ENCODE measurements at places on chromosomes 3 and 15. TPM values are rescaled to one million over a fixed set of nuclear protein-coding genes. Genes with fewer than 3 reads are reported as not detected.

IP6K1 gene
- 51.0 TPM for total RNA-seq

EFCAB12 gene
- total RNA-seq = 0.12 TPM

HEXA gene
- not detected for total RNA-seq

EEF1AKMT4 gene
- total RNA-seq = 27.3 TPM

PLAAT1 gene
- total RNA-seq = not detected

BNIP2 gene
- 63.4 TPM for total RNA-seq

SETD5 gene
- total RNA-seq = 64.9 TPM

SMAD6 gene
- total RNA-seq = 19.9 TPM

CIDEC gene
- total RNA-seq = not detected

DNA sequence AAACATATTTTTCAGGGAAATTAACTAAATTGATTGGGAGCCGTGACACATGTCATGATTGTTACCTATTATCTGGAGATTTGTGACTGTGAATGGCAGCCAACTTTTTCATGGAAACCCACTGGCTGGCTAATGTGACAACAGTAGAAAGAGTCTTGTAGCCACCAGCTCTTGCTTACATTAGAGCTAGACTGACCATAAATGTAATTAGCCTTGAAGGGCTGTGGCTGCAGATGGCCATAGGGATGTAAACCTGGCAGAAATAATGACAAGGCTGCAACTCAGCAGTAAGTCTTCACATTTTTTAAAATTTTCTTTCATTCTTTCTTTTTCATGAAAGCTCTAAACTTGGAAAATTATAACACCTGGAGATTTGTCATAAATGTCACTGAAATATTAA, 168.2 kb upstream of the ROBO2 start:
- DNase-seq = no peak

GRCh38 chr15:57476533-57476975, 100.2 kb downstream of the CGNL1 start:
- no peak for DNase-seq

- no peak for DNase-seq
Measured at GRCh38 chr3:178690571-178690970, 154.3 kb downstream of the KCNMB2 start.

- DNase-seq = no peak
Measured at GRCh38 chr3:110021659-110022058, 684.3 kb upstream of the DPPA4 start.

GRCh38 chr3:16337856-16338540, 73.0 kb downstream of the OXNAD1 start:
- DNase-seq = no peak

DNA sequence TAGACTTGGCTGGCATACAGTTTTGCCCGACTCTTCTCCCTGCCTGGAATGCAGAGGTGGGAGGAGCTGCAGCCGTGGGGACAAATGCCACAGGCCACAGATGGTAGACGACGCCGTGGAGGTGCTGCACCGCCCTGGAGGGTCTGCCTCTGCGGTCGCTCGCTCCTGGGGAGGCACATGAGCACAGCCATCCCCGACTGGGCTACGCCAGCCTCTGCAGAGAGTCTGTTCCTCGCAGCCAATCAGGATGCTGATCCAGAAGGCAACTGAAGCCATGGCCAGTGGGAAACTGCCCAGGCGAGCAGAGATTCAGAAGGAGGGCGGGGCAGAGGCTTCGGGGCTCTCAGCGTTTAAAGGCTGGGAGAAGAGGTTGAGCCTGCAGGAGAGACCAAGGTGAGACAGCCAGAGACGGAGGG, 11.9 kb upstream of the LRRC15 start:
- peak; percentile 14 for DNase-seq

- DNase-seq = no peak
Measured at GRCh38 chr3:46835054-46835453, 28.2 kb downstream of the MYL3 start.

DNA sequence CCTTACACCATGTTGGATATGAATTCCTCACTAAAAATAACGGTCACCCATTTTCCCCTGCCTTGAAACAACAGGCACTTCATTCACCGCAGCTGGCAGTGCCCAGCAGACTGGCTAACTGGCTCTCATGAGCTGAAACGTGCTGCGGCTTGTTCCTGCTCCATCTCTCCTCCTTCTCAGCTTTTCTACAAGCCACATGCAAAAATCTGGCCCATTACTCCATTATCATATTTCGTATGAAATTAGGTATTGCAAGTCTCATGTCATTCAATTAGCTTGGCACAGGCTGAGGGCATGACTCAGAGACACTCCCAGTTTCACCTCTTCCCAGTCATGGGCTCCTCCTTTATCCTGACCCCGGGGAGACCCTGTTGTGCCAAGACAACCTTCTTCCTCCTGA, 60.0 kb downstream of the MAGEF1 start:
- peak; percentile 54 for DNase-seq

GRCh38 chr3:23493889-23494288, 290.8 kb downstream of the UBE2E2 start:
- DNase-seq = no peak

GRCh38 chr3:41073190-41073589, 126.1 kb upstream of the CTNNB1 start:
- DNase-seq = peak; percentile 16

GRCh38 chr3:53485675-53486403, 8.6 kb upstream of the CACNA1D start:
- DNase-seq = peak; percentile 21

GRCh38 chr3:69141313-69141712, 18.9 kb upstream of the LMOD3 start:
- no peak for DNase-seq

DNA sequence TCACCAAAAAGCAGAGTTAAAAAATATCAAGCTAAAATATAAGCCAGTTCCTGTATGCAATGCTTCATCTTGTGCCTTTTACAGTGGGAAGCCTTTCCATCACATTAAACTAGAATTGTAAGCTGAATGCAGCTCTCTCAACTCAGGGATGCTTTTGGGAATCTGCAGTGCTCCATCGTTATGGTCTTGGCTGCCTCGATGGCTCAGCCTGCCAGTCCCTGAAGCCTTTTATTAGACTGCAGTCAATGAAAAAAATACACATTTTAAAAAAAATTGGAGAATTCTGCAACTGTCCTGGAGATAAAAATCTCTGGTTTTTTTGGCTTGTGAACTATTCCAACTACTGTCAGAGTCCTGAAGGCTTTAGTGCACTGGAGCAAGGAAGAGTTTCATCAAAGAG, 53.0 kb downstream of the FRMD4B start:
- DNase-seq = no peak

- DNase-seq = no peak
Measured at GRCh38 chr3:14161282-14161681, 17.1 kb downstream of the XPC start.

DNA sequence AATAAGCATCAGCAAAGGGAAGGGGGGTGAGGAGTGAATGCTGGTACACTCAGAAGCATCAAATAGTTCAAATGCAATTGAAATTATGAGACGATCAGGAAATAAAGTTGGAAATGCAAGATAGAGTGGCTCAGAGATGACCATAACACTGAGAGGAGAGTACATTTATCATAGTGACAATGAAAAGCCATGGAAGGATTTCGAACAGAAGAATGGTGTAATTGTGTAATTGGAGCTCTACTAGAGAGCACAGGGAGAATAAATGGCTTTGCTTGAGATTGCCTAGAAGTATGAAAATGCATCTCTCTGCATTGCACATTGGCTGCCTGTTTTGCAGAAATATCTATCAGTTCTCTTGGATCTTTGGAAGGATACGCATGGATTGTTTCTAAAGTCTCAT, 163.3 kb downstream of the TP63 start:
- no peak for DNase-seq

GRCh38 chr3:98601180-98601579, 7.8 kb upstream of the CPOX start:
- no peak for DNase-seq

- DNase-seq = no peak
Measured at GRCh38 chr3:53252096-53252946, 3.5 kb downstream of the TKT start.

DNA sequence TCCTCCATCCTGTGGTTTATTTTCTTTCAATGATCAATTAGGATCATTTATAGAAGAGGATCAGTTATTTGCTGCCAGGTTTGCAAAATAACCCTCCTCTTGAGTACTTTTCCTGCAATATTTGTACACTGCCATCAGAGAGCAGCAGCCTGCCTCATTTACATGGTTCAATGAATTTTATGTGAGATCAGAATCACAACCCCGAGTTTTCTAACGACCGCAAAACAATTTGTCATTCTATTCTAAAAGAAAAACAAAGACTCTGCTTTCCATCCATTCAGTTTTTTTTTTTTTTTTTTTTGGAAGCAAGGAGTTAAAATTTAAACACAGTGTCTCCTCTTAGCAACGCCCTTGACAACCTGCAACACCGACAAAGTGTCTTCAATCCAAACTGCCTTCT, 146.9 kb downstream of the RAB11A start:
- DNase-seq = no peak

GRCh38 chr15:98779463-98780071, 131.2 kb downstream of the IGF1R start:
- peak; percentile 88 for DNase-seq

Data from PC-3 (cell line).